ENCODE measurements at places on chromosomes 7 and 10. TPM values are rescaled to one million over a fixed set of nuclear protein-coding genes. Genes with fewer than 3 reads are reported as not detected.
A peak's percentile ranks its signal among the peaks of the same experiment; 100 is the strongest.

- no peaks in the 10 kb centered on the region for H3K27me3 ChIP-seq
- H3K27ac ChIP-seq, result no peak overlapping the region
- no peak overlapping the region for H3K4me3 ChIP-seq
- no peaks in the 10 kb centered on the region for H3K36me3 ChIP-seq
- H3K4me1 ChIP-seq, result peaks cover 74% of the 10 kb centered on the region
Measured at GRCh38 chr10:5566614-5567013, 41.9 kb downstream of the CALML3 start.

DNA sequence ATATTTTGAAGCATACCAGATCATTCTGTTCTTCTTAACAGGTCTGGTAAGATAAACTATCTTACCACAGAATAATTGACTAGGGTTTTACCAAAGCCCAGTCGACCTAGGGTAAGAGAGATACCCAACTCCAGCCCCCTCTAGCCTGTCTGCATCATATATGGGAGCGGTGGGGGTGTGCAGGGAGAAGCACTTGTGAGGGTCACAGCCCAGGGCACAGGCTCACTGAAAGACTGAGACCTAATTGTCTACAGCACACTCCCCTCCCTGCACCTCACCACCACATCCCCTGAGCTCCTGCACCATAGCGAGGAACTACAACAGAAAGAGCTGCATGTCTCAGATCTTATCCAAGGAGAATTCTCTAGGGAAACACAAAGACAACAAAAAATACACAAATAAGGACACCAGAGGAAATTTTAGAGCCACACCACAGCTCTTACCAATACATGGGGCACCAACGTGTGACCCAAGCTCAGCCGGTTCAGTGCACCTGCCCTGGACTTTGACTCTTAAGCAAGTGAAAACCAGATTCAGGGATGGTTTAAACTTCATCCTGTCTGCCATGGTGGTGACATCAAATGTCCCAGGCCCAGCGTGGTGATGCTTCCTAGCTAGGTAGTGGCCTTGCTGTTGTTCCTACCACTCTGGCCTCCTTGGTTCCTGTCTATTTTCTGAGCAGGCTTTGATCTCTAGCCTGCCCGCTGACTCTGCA lies 150.8 kb downstream of the HERPUD2 start:
- no peaks in the 10 kb centered on the region for H3K27me3 ChIP-seq
- no peaks in the 10 kb centered on the region for H3K4me1 ChIP-seq
- no peak overlapping the region for H3K27ac ChIP-seq
- no peak for DNase-seq

DNA sequence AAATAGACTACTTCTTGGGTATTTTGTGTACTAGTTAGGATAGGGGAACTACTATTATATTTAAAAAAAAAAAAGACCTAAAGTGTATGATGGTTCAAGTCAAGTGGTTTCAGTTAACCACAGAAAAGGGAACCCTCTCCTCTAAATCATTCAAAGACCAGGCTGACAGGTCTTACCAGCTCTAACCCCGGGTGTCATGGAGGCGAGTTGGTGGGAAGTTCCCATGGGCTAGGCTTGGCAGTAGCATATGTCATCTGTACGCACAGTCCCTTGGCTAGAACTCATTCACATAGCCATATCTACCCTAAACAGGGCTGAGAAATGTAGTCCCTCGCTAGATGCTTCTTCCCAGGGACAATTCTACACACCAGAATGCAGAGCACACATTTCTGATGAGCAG lies 37.7 kb upstream of the KCNMA1 start:
- no peak overlapping the region for H3K4me3 ChIP-seq
- H3K36me3 ChIP-seq, result no peaks in the 10 kb centered on the region
- no peaks in the 10 kb centered on the region for H3K27me3 ChIP-seq
- no peaks in the 10 kb centered on the region for H3K4me1 ChIP-seq

DNA sequence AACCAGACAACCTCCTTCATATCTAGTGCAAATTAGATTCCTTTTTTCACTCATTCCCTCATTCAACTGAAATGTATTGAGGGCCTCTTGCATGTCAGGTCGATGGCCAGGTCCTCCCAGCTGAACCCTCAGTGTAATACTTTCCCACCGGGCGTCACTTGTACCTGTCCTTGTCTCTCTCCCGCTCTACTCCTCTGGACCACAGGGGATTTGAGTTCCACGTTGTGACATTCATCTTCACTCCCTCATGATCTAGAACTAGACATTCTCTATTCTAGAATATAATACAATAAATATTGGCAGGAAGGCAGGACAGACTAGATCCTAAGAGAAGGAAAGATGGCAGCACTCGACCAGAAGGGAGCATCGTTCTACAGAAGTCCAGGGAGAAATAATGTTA lies 83.9 kb downstream of the WNT2 start:
- H3K36me3 ChIP-seq, result no peaks in the 10 kb centered on the region
- H3K27ac ChIP-seq, result no peak overlapping the region
- H3K27me3 ChIP-seq, result 0 out of 3 replicates have a peak, but pooled peaks cover 6% of the 10 kb centered on the region
- no peaks in the 10 kb centered on the region for H3K4me1 ChIP-seq

DNA sequence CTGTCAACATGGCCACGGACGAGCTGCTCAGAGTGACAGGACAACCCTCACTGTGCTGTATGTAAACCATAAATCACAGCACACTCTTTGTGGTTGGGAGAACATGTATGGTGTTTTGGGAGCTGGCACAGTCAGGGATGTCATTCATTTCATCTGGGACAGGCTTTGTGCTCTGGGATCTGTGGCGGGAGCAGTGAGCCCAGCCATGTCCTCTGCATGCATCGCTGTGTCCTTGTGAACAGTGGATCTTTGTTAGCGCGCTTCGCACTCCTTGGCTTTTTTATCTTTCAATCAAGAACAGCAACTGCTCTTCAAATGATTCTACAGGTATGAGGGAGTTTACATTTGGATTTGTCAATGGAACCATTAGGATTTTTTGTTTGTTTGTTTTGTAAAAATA lies 7.1 kb downstream of the CCM2 start:
- no peak overlapping the region for H3K27ac ChIP-seq
- H3K27me3 ChIP-seq, result no peaks in the 10 kb centered on the region
- peaks cover 10% of the 10 kb centered on the region for H3K4me1 ChIP-seq
- no peak for DNase-seq
- H3K36me3 ChIP-seq, result no peaks in the 10 kb centered on the region

- H3K4me3 ChIP-seq, result peak overlapping the region; percentile 59
- DNase-seq, result no peak
- peak overlapping the region; percentile 98 for H3K27ac ChIP-seq
- no peaks in the 10 kb centered on the region for H3K27me3 ChIP-seq
- H3K36me3 ChIP-seq, result no peaks in the 10 kb centered on the region
Measured at GRCh38 chr7:74655768-74656440, 1.6 kb upstream of the GTF2I start.

GRCh38 chr10:87660484-87661133 lies 931 bp downstream of the PAPSS2 start:
- H3K27ac ChIP-seq, result no peak overlapping the region
- H3K36me3 ChIP-seq, result no peaks in the 10 kb centered on the region
- H3K4me3 ChIP-seq, result peak overlapping the region; percentile 70
- peaks cover 31% of the 10 kb centered on the region for H3K27me3 ChIP-seq
- peaks cover 27% of the 10 kb centered on the region for H3K4me1 ChIP-seq

DNA sequence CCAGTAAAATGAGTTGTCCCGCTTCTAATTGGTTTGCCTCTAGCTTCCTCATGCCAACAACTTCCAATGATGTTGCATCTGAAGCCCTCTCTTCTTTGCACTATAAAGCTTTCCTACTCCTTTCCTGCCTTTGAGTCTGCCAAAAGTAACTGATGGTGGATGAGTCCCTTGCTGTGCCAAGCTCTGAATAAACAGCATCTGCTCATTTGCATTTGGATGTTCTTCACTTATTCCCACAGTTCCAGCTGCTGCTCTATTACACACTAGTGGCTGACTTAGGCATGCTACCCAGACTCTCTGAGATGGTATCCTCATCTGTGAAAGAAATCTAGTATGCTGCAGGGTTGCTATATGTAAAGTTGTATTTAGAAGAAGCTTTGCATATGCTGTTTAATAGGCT lies 24.9 kb downstream of the SFR1 start:
- no peaks in the 10 kb centered on the region for H3K27me3 ChIP-seq
- no peak for DNase-seq
- H3K36me3 ChIP-seq, result no peaks in the 10 kb centered on the region
- H3K27ac ChIP-seq, result no peak overlapping the region
- H3K4me3 ChIP-seq, result no peak overlapping the region

DNA sequence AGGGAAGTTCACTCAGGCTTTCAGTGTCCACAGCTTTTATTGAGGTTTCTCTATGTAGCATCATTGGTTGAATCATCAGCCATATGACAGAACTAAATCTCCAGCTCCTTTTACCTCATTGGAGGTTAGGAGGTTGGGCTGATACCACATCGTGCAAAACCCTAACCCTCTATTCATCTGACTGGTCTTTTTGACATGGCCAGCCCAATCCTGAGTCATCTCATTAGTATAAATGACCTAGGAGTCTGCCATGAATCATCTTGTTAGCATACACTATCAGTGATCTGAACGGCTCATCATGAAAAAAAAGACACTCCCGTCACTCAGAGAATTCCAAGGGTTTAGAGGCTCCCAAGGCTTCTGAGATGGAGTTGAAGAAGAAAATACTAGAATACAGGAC lies 669.8 kb upstream of the POT1 start:
- no peaks in the 10 kb centered on the region for H3K4me1 ChIP-seq
- H3K36me3 ChIP-seq, result no peaks in the 10 kb centered on the region
- no peak overlapping the region for H3K27ac ChIP-seq
- DNase-seq, result no peak
- no peak overlapping the region for H3K4me3 ChIP-seq

GRCh38 chr7:35878351-35878750 lies 77.5 kb downstream of the SEPTIN7 start:
- H3K27me3 ChIP-seq, result no peaks in the 10 kb centered on the region
- H3K4me1 ChIP-seq, result peaks cover 10% of the 10 kb centered on the region
- H3K27ac ChIP-seq, result no peak overlapping the region
- H3K4me3 ChIP-seq, result no peak overlapping the region
- peaks cover 14% of the 10 kb centered on the region for H3K36me3 ChIP-seq

DNA sequence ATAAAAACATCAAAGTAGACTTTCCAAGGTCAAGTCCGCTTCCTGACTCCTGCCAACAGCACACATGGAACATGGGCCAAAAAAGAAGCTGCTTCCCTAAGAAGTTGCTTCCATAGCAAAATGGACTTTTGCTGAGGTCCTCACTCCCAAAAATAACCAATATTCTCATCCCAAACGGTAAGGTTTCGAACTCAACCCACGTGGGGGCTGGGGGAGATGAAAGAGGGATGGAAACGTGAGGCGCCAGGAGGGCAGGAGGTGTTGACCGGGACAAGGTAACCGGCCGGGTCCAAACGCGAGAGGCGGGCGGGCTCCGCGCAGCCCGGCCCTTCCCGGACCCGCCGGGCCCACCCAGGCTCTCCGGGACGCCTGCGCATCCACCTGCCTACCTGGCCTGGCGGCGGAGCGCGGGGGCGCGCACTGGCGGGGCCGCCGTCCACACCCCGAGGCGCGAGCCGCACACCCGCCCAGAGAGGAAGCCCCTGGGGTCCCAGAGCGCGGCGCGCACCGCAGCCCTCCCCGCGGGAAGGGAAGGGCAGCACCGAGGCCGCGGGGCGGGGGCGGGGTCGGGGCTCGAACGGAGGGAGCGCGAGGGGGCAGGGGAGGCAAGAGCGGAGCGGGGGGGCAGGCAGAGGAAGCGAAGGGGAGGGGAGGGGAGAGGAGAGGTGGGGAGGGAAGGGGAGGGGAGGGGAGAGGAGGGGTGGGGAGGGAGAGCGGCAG lies 742 bp downstream of the LMBR1 start:
- DNase-seq, result peak; percentile 19
- no peaks in the 10 kb centered on the region for H3K27me3 ChIP-seq
- H3K36me3 ChIP-seq, result 0 out of 3 replicates have a peak, but pooled peaks cover 4% of the 10 kb centered on the region
- H3K4me3 ChIP-seq, result peak overlapping the region; percentile 90

- DNase-seq, result no peak
- peaks cover 42% of the 10 kb centered on the region for H3K4me1 ChIP-seq
- H3K4me3 ChIP-seq, result no peak overlapping the region
- H3K27me3 ChIP-seq, result peaks cover 12% of the 10 kb centered on the region
Measured at GRCh38 chr7:50779427-50779826, 3.3 kb downstream of the GRB10 start.

DNA sequence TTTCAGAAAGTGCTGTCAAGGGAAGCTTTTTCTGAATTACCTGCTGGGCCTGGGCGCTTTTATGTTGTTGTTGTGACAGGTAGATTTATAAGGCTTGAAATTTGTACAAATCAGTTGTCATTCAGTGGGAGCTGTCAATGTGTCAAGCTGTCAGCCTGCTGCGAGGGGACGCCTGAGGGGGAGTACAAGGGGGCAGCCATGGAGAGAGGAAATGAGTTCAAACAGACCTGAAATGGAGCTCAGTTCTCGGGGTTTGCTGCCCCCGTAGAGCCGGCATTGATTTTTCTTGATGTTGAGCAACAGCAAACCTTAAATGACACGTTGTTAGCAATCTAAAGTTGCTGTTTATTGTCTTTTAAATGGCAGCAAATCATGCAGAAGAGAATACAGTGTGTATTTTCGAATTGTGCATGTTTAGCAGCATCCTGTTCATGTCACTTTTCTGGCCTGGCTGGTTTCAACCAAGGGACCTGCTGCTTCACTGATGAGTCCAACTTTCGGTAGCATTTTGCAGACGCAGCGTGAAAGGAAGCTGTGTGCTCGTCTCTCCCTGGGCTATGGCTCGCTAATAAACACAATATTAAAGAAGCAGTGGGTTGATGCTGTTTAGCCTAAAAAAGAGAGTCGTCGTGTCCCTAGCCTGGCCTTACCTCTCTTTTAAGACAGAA lies 166.5 kb downstream of the LRMDA start:
- no peak overlapping the region for H3K27ac ChIP-seq
- H3K4me1 ChIP-seq, result peaks cover 42% of the 10 kb centered on the region
- H3K36me3 ChIP-seq, result no peaks in the 10 kb centered on the region
- H3K27me3 ChIP-seq, result no peaks in the 10 kb centered on the region
- DNase-seq, result no peak
- no peak overlapping the region for H3K4me3 ChIP-seq

DNA sequence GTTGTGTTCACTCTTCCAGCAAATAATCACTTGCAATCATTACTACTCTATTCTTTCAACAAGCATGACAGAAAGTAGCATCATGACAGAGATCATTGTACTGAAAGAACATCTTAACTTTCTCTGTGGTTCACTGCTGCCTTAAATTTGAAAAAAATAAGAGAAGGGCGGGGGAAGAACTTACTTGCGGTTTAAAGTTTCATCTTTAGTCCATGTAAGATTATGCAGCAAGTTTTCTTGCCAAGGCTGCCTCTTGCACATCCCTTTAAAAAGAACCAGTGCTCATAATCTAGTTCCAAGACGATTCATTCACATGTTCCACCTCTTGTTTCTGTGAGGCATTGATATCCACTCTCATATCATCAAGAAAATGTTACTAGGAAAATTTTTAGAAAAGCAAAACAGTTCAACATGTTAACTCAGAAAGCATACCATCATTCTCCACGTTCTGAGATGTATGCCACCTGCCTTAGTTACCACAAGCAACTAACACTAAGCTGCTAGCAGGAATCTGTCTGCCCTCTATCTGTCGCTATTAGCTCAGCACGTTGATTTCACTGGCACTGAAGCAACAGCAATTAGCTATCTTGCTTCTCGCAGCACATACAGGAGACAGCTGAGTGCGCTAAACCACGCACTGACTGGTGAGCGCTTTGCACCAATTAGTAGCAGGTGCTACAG lies at the start of gene PCDH15:
Gene PCDH15 (minus strand): TSS at position 491 of the 681 bp plus-strand sequence. CDS start 136,969 bp downstream, outside the sequence.
- H3K4me3 ChIP-seq, result no peak within 1 kb of the TSS
- H3K4me1 ChIP-seq, result no peaks in the 10 kb centered on the region
- no peak within 1 kb of the TSS for H3K27ac ChIP-seq
- H3K36me3 ChIP-seq, result no peaks in the 10 kb centered on the region
- H3K27me3 ChIP-seq, result no peaks in the 10 kb centered on the region

Gene FGL2
- polyA plus RNA-seq, result 0.04 TPM

Gene NPC1L1
- polyA plus RNA-seq, result 14.5 TPM

Gene EPHB6
- not detected for polyA plus RNA-seq

Gene THSD7A
- 0.01 TPM for polyA plus RNA-seq

Gene PTF1A
- not detected for polyA plus RNA-seq

Gene NOS3
- polyA plus RNA-seq, result 7.5 TPM

Gene C10orf88
- 4.6 TPM for polyA plus RNA-seq

Gene LIPK
- polyA plus RNA-seq, result not detected

Gene NKX1-2
- not detected for polyA plus RNA-seq

Gene FAM25C
- polyA plus RNA-seq, result not detected

Gene POLL
- polyA plus RNA-seq, result 19.1 TPM

Gene CCNJ
- polyA plus RNA-seq, result 14.1 TPM

All from HepG2 (cell line).